ENCODE measurements at places on chromosomes 1 and 21.

DNA sequence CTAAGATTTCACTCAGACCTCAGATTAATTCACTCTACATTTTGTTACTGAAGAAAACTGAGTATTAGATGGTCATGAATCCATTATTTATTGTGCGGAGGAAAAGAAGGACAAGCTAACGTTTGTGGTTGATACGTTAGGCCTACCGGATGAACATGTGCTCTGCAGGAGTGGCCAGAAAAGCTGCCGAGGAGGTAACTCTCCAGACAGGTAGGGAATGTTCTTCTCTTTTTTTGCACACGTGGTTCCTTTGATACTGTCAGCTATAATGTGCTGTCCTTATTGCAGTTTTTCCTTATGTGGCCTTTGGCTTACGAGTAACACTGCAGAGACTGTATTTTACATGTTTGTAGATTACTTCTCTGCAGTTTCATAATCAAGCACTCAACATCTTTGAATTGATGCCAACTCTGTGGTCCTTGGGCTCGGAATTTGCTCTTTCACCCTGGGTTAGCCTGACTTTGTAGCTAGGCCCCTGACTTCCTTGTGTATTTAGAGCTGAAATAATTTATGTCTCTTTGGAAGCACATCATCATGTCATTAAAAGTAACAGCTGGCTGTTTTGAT lies 13.6 kb downstream of the MTR start:
- peak; percentile 81 for DNase-seq

DNA sequence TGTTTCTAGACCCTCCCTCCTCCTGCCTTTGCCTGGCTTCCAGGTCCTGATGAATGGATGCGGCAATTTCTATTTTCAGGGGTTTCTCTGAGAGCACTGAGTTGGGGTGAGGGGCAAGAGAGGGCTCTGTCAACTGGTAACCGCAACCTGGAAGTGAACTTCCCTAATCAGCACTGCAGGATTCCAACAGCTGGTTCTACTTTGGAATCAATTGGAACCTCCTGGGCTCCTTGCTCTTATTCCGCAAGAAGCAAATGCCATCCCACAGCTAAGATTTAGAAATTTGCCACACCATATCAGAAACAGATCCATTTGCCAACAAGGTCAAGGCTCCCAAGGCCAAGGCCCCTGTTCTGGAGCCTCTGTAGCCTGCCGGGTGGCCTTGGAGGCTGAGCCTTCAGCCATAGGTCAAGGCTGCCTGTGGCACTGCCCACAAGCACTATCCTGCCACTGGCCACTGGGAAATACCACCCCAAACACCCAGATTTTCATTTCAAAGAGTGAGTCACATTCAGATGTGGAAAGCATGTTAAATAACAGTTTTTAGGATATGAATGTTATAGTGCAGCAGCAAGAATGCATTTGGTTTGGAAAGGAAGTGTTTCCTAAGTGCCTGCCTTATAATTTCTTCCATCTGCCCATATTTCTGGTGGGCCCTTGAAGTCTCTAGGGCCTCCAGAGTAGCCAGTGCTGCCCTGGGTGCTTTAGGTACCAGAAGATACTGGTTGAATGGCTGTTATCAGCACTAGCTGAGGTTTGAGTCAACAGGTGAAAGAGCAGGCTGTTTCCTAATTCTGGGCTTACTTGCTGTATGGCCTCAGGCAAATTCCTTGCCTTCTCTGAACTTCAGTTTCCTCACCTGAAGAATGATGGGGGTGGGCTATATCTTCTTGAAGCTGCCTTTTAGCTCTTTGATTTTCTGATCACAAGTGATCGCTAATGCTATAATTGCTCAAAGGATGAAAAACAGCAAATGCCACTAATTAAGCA lies 56.3 kb upstream of the JUN start:
- DNase-seq = peak; percentile 36

- DNase-seq = peak; percentile 40
These were observed 4.8 kb upstream of the PTTG1IP start for GRCh38 chr21:44878053-44878982.

DNA sequence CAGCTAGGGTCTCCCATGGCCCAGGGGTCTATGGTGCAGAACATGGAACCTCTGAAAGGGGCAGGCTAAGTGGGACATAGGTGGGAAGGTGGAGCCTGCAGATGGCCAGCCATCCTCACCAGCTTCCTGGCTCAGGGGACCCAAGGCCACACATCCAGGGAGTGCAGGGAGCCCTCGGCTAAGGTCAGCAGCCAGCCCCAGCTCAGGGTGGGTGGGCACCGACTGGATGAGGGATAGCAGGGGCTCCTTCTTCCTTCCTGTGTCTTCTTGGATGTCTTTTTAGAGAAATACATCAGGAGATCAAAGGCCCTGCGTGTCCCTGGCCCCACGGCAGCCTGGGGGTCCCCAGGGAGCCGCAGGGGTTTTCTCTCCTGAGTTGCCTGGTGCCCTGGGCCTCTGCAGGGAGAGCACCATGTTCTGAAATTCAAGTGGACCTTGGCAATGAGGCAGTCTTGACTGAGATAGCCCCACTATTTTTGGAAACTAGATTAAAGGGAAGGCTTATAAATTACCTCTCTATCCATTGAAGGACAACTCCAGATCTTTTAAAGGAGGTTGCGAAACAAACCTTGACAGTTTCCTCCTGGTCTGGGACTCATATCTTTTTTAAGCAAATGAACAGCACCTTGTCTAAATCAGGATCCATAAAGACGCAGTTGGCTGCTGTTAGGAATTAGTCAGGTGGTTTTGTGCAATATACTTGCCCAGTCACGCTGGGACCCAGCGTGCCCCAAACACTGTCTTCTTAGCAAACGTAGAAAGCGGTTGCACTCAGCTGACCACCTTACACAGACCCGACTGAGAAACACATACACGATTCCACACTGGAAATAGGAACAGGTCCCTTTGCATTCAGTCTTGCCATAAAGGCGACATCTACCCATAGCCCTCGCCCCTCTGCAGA lies 242.3 kb downstream of the TOMM20 start:
- DNase-seq = peak; percentile 53

GRCh38 chr1:230857077-230857476 lies 11.2 kb downstream of the C1orf198 start:
- DNase-seq = no peak

- DNase-seq = no peak
These were observed 19.6 kb upstream of the SPAG17 start for GRCh38 chr1:118204648-118205047.

GRCh38 chr1:200869376-200869752 lies 3.4 kb upstream of the GPR25 start:
- DNase-seq = no peak

DNA sequence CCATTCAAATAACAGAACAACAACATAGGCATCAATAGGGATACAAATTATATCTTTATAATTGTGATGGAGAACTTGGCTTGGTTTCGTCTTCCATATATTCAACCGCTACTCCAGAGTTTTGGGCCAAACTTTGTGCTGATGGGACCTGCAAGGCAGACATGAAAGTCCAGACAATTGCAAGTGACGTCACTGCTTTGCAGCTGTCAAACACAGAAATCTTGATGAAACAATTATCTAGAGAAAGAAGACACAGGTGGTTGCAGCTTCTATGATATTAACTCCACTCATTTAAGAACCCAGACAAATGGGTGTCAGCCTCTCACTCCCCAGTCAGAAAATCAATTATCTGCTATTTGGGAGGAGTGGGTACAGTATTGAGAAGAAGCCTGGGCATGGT lies 390.6 kb downstream of the NUF2 start:
- DNase-seq = no peak
